ENCODE measurements at places on chromosomes 2 and 18.
A peak's percentile ranks its signal among the peaks of the same experiment; 100 is the strongest.

- no peak for DNase-seq
Observed at GRCh38 chr2:205580212-205580987, 101.9 kb upstream of the NRP2 start.

GRCh38 chr2:236696834-236697233, 127.2 kb downstream of the ACKR3 start:
- DNase-seq = no peak

DNA sequence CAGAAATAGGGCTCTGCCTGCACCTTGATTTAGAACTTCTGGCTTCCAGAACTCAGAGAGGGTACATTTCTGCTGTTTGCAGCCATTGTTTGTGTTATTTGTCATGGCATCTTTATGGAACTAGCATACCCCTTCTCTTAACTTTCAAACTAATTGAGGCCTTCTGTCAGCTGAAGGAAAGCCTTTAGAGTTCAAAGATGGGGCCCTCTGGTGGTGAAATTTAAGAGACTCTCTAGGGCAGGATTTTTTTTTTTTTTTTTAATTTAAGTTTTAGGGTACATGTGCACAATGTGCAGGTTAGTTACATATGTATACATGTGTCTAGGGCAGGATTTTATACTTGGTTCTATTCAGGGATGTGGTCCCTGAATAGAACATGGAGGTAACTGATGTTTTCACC, 260.6 kb upstream of the LINC00305 start:
- no peak for DNase-seq

- DNase-seq = no peak
Observed at GRCh38 chr2:229297247-229297646, 26.2 kb upstream of the PID1 start.

DNA sequence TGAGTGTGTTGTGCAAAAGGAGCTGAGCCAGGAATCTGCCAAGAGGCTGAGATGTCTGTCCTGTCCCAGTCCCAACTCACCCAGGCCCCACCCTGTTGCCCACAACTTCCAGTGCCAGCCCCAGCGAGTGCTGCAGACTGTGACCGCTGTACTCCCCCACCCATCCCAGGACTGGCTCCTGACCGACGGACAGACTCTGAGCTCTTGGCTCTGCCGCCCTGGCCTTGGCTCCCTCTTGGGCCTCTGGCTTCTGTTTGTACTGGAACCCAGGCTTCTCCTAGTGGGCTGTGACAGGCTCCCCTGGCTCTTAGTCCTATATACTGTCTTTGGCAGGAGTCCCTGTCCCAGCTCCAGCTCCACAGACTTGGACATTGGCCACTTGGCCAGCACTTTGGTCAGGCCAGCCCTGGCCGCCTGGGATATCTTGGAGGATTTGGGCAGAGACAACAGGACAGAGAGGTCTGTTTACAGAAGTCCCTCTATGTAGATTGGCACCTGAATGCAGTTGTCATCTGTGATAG, 41.1 kb downstream of the ACOXL start:
- no peak for DNase-seq

GRCh38 chr18:9647496-9648323, 33.4 kb upstream of the PPP4R1 start:
- no peak for DNase-seq

DNA sequence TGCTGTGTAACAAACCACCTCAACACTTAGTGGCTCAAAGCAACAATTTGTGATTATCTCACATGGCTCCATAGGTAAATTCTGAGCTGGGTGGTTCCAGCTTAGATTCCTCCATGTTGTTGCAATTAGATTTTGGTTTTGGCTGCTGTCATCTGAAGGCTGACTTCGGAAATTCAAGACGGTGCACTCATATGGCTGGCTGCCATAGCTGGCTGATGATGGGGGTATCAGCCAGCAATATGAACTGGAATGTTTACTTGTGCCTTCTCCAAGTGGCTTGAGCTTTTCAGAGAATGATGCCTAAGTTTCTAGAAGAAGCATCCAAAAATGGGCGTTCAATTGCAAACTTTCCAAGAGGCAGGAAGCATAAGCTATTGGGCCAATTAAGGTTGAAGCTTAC, 213.1 kb downstream of the GCA start:
- no peak for DNase-seq

DNA sequence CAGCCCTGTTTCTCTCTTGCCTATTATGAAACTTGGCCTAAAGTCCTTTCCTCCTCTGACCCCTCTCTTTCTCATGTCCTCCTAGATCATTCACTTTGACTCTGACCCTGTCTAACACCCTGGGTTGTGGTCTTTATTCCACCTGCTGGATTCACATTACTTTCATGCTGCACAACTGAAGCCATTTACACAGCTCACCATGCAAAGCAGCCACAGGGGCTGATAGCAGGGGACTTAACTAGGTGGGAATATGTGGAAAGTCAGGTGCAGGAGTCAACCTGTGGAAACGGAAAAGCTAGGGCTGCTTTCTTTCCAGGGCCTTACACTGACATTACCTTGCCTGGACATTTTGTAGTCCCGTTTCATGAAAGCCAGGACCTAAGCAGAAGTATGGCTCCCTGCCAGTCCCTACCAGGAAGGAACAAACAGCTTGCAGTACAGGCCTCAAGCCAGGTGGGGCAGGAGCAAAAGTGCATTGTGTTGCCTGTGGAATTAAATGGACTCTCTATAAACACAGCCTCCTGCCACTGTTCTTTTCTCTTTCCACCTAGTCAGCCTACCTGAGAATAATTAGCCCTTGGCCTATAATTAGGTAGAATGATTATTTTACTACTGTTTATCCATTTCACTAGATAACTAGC, 11.8 kb downstream of the MAPRE3 start:
- DNase-seq = no peak

- DNase-seq = no peak
Observed at GRCh38 chr2:230347659-230348305, 20.8 kb downstream of the SP140L start.

GRCh38 chr2:85743304-85743978, 10.3 kb upstream of the ATOH8 start:
- no peak for DNase-seq

DNA sequence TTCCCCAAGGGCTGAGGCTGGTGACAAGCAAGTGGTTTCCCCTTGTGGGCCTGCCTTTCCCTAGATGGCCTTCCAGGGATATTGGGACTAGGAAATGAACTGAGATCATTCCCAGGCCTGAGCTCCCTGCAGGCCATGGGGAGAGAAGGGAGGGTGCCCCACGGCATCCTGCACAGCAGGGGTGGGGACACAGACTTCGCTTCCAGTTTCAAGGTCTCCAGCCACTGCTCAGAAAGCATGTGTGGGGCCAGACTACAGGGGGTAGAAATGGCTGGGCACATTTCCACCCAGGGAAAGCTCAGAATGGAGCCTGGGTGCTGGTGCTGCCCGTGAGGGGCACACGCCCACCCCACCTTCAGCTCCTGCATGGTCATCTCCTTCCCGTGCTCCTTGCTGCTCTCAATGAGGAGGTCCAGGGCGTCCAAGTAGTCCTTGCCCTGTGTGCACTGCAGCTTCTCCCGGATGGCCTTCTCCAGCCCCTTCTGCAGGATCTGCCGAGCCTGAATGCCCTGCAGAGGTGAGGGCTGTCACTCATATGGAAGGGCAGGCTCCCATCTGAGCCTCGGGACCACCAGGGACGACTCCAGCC, 13.2 kb downstream of the CYP26B1 start:
- no peak for DNase-seq

DNA sequence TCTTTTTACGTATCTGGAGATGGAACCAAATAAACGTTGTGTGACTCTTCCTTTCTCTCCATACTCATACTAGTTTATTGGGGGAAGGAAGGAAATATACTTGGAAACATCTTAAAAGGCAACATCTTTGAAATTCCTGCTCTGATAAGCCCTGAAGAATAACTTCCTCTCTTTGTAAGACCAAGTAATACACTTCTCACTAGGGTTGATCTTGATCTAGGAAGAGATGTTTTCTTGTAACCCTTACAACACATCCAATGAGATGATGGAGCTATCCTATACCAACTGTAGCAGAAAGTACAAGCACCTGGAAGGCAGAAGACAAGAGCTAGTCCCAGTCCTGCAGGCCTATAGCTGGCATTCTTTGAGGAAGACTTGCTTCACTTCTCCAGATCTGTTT, 2.0 kb downstream of the ANKRD44 start:
- DNase-seq = no peak

GRCh38 chr2:188437537-188437936, 145.9 kb downstream of the GULP1 start:
- no peak for DNase-seq

GRCh38 chr2:212409560-212409959, 129.0 kb downstream of the ERBB4 start:
- no peak for DNase-seq

DNA sequence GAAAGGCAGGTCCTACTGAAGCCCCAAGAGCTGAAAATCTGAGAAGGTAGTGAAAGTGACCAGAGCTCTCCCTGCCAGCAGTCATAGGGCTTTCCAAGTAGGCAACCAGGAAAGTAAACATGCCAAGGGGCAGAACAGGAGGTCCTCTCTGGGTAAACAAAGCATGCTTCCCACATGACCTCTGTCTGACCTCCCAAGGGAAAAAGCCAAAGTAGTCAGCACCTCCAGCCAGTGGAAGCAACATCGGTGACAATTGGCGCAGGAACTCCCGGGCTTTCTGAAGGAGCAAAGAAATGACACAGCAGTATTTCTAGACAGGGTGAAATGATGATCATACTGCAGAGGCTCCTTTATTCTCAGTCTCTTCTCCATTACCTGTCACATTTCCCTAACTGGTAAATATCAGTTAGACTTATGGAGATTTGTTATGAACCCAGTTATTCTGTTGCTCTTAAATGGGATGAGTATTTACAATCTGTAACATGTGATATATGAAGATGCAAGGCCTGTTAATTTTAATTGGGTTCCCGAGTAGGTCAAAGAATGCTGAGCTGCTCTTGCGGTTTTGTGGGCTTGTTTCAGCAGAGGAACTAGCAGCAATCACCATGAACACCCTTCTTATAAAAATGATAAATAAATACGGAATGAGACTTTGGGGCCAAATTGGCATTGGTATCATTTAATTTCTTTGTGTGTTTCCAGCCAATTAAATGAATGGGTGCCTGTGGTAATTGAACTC, 321.0 kb downstream of the RND3 start:
- DNase-seq = no peak

- no peak for DNase-seq
Observed at GRCh38 chr2:2116657-2117056, 214.4 kb downstream of the MYT1L start.

DNA sequence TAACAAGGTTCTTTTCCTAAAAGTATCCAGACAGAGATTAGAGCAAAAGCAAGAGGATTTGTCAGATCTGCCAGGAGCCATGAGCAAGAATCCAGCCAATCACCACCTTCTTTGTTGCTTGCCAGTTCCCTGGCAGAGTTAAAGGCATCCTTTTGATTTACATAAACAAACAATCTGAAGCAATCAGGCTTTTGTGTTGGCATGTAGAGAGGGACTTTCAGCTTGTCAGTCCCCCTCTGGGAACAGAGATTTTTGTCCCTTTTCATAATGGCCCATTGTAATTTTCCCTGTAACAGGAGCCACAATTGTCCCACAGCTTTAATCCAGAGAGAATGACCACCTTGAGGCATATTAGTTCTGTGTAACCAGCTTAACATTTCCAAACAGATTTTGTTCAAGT, at the start of gene ERMN:
TSS of gene ERMN (minus strand) at position 39 of the 400 bp plus-strand sequence. CDS start 182 bp downstream, outside the sequence.
- DNase-seq = peak; percentile 40

DNA sequence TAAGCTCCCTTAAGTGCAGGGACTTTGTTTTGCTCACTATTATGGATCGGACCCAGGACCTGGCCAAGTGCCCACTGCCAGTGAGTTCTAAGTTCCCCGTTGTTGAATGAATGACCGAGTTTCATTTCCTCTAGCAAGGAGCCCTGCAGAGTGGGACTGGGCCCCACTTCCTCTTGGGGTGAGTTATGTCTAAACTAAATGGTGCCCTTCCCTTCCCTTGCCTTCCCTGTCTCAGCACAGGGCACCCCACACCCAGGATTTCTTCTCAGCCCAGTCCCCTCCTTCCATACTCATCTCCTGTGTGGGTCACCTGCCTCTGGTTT, 195.3 kb upstream of the HS6ST1 start:
- DNase-seq = no peak

- DNase-seq = no peak
Observed at GRCh38 chr2:37617119-37617892, 54.1 kb downstream of the CDC42EP3 start.

GRCh38 chr2:207188626-207189419, 23.1 kb upstream of the KLF7 start:
- DNase-seq = no peak

DNA sequence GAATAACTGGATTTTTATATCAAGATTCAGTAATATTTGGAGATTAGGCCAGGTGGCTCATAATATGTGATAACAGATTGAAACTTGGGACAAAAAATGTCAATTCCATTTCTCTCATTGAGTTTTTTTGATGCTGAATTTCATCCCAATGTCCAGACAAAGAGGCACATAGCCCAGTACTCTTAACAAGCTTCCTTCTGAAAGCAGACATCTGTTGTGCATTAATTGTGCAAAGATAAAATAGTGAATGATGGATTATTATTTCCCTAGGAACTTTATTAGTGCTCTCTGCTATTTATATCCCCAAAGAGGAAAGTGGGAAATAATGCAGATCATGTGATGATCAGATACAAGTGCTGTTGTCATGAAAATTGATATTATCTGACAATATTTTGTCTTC, 234.1 kb downstream of the CCDC102B start:
- no peak for DNase-seq

GRCh38 chr2:225122583-225123486, 80.6 kb upstream of the DOCK10 start:
- DNase-seq = no peak

DNA sequence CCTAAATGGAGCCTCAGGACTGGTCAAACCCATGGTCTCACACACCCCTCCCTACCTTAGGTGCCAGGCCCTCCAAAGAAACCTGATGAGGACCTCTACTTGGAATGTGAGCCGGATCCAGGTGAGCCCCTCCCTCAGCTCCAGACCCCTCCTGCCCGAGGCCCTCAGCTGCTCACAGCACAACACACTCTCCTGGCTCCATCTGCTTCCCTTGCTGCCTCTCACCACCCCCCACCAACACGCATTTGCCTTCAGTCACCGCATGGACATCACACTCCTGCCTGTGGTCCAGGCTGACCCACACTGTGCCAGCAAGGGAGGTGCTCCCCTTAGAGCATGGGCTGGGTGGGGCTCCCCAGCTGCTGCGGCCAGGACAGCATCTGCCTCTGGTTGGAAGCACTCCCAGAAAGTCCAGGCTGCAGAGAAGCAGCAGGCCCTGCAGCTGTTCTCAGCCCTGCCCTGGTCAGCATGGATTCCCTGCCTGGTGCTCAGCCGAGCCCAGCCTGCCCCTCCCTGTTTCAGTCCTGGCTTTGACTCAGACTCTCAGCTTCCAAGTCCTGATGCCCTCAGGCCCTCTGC, 15.1 kb downstream of the SH2D6 start:
- no peak for DNase-seq

DNA sequence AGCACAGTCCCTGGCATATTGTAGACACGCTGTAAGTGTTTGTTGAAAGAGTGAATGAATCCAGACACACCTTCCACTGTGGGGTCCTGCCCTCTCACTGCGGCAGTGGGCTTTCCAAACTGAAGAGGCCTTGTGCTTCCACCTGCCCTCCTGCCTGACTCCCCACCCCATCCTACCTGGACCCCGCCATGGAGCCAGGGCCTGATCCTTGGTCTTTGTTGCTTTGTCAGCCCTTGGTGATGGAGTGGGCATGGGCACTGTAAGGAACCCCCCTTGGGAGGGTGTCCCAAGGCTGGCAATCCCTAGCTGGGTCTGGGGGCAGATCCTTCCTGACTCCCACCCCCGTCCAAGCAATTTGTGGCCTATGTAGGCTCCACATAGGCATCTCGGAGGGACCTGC, 33.1 kb downstream of the KLHL29 start:
- no peak for DNase-seq
